ENCODE measurements at places on chromosomes 13 and 19.

DNA sequence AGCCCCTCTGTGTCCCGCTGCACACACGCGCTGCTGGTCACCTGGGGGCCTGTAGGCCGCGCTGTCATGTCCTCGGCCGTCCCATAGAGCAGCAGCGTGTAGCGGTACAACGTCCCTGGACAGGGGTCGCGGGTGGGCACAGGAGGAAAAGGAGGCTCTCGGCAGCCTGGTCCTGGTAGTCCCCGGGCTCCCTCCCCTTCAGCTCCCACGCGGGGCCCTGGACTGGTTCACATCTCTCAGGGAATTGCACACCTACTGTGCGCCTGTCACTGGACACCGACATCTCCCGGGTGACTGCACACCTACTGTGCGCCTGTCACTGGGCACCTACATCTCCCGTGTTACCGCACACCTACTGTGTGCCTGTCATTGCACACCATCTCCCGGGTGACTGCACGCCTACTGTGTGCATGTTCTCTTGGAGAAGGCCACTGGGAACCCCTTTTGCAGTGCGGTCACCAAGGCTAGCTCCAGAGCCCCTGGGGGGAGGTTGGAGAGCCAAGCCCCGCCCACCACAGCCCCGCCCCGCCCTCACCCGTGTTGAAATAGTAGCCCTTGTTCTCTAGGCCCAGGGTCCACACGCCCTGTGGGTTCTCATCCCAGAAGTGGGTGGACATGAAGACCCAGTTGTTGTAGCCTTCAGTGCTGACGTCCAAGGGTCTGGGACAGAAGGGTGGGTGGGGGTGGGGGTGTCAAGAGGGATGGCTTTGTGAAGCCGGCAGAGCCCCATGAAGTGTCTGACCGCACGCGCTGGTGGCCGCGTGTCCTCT, 3.5 kb upstream of the C19orf25 start:
- no peak for DNase-seq

DNA sequence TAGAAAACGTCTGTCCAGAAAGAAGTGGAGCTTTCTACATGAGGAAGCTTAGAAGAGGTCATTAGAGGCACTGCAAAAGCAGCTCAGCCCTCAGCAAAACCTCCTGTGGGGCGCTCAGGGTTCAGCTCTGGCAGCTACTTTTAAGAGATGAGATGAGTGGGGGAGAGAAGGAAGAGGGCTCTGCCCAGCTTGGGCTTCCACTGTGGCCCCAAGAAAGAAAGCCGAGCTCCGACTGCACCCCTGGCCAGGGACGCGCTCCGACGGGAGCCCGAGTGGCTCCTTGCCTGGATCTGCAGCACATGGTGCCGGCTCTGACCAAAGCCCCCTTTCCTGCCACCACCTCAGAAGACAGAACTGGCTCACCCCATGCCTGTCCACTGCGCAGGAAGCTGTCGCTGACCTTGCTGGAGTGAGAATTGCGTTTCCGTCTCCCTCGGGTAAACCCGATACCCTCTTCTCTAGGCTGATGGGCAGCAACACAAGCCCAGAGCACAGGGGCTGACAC, 36.4 kb downstream of the NAXD start:
- no peak for DNase-seq

DNA sequence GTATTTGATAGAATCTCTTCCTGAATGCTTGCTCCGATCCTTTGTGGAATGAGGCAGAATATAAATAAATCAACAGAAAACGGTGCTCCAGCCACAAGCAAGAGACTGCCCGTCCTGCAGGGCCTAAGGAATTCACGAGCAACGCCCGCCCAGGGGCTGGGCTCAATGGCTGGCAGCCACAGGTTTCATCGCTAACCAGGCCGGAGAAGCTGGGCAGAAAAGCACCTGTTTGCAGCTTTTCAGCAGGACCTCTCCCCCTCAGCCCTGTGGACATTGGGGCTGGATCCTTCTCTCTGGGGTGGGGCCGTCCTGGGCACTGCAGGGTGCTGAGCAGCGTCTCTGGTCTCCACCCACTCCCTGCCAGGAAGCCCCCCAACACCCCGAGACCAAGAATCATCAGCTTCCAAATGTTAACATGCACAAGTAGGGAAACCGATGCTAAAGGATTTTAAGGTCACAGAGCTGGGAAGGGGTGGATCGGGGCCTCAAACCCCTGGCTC, 102.5 kb downstream of the GADD45B start:
- no peak for DNase-seq

DNA sequence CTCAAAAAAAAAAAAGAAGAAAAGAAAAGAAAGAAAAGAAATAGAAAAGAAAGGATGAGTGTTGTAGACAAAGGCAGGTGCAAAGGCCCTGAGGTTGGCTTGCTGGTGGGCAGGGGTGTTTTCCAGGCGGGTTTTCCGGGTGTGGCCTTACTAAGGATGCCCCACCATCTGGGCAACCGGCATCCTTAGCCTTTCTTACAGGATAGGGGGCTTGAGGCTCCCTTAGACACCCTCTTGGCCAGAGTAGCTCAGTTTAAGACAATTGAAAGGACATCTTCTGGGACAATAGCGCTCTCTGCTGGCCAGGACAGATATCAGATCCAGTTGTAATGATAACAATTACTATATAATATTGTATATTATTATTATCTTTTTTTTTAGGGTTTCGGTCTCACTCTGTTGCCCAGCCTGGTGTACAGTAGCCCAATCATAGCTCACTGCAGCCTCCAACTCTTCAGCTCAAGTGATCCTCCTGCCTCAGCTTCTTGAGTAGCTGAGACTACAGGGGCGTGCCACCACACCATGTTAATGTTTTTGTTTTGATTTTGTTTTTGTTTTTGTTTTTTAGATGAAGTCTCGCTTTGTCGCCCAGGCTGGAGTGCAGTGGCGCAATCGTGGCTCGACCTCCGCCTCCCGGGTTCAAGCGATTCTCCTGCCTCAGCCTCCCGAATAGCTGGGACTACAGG, 1.4 kb upstream of the QTRT1 start:
- no peak for DNase-seq

- no peak for DNase-seq
Measured at GRCh38 chr13:99686944-99687411, 185.7 kb downstream of the TM9SF2 start.

GRCh38 chr13:37640499-37640898, 41.9 kb upstream of the POSTN start:
- no peak for DNase-seq

GRCh38 chr19:49217382-49217781, 59.8 kb downstream of the TRPM4 start:
- no peak for DNase-seq

DNA sequence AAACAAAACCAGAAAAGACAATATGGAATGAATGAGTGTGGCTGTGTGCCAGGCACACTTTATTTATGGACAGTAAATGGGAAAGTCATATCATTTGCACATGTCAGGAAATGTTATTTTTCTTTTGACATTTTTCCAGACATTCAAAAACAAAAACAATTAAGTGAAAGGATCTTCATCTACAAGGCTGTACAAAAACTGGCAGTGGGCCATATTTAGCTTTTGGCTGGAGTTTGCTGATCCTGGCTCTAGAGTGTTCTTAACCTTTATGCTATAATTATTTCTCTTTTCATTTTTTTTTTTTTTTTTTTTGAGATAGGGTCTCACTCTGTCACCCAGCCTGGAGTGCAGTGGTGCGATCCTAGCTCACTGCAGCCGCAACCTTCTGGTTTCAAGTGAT, 6.5 kb upstream of the TNFSF9 start:
- no peak for DNase-seq

DNA sequence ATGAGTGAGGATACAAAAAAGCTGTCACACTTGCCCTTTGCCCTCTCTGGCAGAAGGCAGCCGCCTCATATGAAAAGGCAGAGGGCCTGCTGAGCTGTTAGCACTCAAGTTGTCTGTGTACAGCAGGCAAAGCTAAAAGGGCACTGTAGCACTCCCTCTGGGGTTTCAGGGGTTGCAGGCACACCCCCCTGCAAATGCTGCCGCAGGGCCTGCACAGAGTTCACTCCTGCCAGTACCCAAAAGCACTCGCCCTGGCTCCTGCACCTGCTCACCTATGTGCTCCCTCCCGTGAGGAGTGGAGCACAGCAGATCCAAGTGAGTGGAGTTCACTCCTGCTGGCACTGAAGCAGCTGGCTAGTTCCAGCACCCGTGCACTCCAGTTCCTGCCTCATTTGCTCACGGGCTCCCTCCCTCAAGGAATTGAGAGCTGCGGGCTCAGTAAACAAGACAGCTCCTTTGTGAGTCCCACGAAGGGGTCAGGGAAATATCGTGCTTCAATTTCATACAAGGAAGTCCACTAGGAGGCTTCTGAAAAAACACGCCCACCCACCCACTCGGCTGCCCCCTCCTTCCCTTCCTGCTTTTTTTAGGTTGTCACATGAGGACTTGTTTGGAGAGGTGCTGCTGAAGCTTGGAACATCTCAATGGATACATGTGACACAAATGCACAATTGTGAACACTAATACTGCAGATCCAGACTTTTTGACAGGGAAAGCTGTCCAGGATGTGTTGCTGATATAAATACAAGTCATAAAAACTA, 9.9 kb upstream of the RCBTB2 start:
- DNase-seq, result no peak

DNA sequence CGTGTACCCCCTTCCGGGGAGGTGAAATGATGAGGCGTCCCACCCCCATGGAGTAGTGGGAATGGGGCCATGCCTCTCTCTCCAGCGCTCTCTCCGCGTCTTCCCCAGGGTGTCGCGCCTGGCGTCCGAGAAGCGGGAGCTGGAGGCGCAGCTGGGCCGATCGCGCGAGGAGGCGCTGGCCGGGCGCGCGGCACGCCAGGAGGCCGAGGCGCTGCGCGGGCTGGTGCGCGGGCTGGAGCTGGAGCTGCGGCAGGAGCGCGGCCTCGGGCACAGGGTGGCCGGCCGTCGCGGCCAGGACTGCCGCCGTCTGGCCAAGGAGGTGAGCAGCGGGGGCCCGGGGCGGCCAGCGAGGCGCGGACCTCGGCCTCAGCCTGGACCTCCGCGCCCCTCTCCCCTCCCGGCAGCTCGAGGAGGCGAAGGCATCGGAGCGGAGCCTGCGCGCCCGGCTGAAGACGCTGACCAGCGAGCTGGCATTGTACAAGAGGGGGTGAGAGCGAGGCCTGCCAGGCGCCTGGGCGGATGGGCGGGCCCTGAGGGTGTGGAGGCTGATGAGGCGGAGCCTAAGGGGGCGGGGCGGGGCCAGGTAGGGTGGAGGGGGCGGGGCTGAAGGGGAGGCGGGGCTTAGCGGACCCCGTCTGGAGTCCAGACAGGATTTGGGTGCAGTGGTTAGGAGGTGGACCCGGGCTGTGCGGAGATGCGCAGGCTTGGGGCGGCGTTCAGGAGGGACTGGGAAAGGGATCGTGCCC, 7.7 kb downstream of the PGLYRP1 start:
- no peak for DNase-seq

- no peak for DNase-seq
Measured at GRCh38 chr19:49340069-49340864, 5.1 kb downstream of the CD37 start.

DNA sequence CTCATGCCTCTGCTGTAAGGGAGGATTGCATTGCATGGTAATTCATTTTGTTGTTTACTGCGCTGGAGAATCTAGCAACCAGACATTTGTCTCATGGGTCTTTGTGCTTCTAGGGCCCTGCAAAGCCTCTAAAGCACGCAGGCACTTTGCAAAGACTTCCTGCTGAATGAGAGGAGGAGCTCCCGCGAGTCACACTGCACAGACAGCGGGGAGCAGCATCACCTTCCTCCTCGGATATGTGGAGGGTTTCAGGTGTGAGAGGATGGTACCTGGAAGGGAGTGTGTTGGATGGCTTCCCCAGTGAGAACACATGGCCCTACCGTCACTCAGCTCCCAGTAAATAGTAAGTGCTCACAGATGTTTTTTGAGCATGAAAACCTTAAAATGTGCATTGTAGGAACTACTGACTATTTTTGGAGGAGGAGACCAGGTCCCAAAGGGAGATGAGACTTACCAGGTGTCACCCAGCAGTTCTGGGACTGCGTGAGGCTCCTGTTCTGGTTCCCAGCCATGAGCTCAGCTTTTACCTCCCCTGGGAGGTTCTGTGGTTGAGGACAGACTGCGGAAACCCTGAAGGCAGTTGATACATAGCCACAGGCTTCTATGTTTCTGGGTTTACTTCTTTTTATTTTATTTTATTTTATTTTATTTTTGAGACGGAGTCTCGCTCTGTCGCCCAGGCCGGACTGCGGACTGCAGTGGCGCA, 278.0 kb downstream of the FGF9 start:
- no peak for DNase-seq

DNA sequence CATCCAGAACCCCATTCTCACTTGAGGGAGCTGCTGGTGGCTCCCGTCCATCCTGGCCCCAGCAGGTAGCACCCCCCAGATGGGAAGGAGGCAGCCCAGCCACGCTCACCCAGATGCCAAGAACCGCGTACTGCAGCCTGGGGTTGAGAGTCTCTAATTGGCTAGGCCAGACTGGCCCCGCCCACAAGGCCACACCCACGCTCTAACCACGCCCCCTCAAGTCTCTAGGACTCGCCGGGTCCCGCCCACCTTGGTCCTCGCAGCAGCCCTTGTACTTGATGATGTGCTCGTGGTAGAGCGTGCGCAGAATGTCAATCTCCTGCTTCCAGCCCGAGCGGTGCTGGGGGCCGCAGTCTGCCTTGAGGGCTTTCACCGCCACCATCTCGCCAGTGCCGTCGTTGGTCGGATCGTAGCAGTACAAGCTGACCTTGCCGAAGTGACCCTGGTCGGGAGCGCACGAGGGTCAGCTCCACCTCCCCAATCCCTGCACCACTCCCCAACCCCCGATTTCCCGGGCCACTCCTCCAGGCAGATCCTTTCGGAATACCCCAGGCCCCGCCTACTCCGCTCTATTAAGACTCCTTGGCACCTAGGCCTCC, 14.5 kb upstream of the ICAM3 start:
- DNase-seq, result no peak

DNA sequence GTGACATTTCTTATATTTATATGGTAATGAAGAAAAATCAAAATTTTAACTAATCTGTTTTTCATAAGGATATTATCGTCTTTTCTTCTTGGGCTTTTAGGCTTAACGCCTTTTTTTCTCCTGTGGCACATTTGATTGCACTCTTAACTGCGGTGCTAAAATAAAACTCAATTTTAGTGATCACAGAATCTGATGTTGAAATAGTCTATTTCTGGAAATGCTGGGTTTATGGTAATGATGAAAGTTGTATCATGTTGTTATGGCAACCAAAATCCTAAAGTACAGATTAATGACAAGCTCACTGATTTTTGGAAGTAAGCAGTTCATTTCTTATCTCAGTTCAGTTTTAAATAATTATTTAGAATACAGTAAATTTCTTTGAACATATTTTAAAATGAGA, 85.3 kb downstream of the COG6 start:
- DNase-seq, result no peak

GRCh38 chr13:28046981-28047380, 53.4 kb downstream of the FLT3 start:
- DNase-seq, result peak; percentile 45
